ENCODE measurements at places on chromosomes 5 and 9.

DNA sequence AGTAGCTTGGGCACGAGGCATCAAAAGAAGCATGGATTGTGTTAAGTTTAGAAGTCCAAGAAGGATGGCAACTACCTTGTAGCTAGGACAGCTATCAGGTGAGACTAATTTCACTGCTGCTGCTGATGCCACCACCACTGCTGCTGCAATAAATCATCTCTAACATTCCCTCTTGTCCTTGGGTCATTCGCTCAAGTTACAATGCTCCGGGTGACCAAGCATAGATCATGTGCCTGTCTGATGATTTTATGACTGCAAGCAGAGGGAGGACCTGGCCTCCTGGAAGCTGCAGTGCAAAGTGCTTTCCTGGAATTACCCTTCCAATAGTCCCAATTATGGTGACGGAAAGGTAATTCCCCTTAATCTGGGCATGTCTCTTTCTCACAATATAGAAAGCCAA is 334.4 kb downstream of the PRELID2 start:
- DNase-seq = no peak

GRCh38 chr5:74895906-74896305 is 29.7 kb upstream of the FAM169A start:
- no peak for DNase-seq

DNA sequence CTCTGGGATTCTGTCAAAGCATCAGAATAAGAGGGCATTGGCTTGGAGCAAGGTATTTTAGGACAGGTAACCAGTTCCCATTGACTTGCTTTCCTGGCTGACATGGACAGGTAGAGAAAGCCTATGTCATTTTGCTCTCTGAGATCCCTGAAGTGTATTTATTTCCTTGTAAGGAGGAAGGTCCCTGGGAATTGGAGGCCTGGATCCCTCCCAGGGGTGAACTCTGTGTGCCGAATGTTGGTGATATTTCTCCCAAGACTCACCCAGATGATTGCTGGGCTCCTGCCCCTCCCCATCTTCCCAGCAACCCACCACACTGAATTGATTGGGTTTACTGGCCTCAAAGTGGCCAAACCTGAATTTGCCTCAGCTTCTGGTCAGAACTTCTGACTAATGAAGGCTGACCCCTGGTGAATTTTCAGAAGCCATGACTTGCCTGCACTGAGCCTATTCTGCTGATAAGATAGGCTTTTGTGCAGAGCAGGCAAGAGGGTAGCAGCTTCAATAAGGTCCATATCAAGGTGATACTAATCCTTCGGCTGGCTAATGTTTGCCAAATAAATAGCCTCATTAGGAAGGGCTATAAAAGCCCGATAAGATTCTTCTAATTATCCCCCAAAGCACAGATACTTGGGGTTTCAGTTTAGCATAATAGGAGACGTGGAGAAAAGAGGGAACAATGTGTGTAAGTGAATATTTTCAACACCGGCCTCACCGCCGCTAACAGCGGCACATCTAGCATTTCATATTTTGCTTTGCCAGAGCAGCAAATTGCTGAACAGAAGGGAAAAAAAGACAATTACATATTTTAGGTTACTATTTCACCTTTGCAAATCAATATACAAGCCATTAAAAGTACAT is 152.9 kb upstream of the PITX1 start:
- no peak for DNase-seq

- no peak for DNase-seq
Measured at GRCh38 chr5:10728679-10729078, 32.4 kb downstream of the DAP start.

- no peak for DNase-seq
Measured at GRCh38 chr5:110040178-110040577, 350.5 kb downstream of the MAN2A1 start.
